ENCODE measurements at places on chromosomes 13 and 19.

GRCh38 chr19:38034492-38034860, 127.5 kb downstream of the SIPA1L3 start:
- DNase-seq: no peak

- no peak for DNase-seq
Measured at GRCh38 chr13:25971047-25971446, 80.8 kb downstream of the SHISA2 start.

GRCh38 chr19:32971012-32971595, 654 bp downstream of the CEP89 start:
- DNase-seq: no peak

DNA sequence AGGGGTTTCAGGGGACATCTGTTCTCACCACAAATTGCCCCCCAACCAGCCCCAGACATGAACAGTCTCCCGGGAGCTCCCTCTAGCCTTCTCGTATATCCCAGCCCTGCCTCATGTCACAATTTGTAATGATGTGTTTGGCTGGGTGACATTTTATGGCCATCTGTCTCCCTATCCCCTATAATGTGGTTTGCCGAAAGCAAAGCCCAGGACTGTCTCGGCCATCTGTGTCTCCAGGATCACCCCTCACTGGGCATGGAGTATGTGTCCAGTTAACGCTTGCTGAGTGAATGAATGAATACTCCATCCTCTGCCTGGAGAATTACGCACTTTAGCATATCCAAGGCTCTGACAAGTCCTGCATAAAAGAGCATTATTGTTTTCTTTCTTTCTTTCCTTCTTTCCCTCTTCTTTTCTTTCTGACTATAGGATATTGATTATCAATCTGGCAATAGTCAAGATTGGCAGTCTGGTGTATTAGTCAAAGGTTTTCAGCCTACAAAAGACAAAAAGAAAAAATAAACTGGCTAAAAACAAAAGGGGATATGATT, 15.1 kb downstream of the HPN start:
- no peak for DNase-seq

DNA sequence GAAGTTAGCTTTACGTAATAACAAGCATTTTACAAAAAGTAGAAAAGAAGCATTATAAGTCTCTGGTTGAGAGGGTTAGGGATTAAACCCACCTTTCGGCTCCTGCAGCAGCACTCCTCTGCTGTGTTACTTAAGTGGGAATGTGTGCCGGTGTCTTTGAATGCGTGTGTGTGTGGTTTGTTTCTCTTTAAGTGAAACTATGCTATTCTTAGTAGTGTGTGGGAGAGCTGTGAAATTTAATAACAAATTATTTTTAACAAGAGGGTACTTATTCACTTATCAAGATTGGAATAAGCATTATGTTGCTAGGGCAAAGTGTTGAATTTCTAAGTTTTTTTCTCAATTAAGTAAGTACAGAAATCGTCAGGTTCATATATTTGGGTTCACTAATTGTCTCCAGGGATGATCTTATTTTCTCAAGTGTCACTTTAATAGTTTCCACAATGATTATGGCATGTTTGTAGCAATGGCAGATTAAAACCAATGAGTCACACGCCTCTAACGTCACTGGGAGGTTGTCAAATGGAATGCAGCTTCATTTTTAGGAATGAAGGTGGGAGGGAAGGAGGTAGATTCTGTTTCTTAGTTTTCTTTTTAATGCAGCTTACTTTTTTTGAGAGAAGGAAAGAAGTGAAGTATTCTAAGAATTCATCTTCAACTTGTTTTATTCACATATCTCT, 151.3 kb downstream of the LMO7 start:
- no peak for DNase-seq

DNA sequence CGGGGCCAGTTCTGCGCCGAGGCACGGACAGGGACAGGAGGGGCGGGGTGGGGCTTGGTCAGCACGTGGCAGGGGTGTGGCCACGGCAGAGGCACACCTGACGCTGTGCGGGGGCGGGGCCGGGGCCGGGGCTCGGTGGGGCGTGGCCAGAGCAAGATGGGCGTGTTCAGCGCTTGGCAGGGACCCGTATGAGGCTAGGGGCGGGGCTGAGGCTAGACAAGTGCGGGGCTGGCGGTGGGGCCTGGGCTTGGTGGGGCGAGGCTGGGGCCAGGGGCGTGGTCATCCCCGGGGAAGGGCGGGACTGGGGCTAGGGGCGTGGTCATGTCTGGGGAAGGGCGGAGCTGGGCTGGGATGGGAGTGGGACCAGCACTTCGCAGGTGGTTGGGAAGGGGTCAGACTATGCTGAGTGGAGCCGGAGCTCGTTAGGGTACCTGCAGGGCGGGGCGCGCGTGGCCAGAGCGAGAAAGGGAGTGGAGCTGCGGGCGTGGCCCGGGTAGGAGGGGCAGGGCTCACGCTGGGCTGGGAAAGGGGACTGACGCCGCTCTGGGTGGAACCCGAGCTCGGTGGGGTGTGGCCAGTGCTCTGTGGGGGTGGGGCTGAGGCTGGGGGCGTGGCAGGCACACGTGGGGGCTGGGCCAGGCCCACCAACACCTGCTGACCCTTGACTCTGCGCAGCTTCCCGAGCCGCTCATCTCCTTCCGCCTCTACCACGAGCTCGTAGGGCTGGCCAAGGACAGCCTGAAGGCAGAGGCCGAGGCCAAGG, 12.8 kb downstream of the POLR2E start:
- DNase-seq: peak; percentile 76

- DNase-seq: no peak
Measured at GRCh38 chr19:48671446-48671995, 1.3 kb downstream of the NTN5 start.

DNA sequence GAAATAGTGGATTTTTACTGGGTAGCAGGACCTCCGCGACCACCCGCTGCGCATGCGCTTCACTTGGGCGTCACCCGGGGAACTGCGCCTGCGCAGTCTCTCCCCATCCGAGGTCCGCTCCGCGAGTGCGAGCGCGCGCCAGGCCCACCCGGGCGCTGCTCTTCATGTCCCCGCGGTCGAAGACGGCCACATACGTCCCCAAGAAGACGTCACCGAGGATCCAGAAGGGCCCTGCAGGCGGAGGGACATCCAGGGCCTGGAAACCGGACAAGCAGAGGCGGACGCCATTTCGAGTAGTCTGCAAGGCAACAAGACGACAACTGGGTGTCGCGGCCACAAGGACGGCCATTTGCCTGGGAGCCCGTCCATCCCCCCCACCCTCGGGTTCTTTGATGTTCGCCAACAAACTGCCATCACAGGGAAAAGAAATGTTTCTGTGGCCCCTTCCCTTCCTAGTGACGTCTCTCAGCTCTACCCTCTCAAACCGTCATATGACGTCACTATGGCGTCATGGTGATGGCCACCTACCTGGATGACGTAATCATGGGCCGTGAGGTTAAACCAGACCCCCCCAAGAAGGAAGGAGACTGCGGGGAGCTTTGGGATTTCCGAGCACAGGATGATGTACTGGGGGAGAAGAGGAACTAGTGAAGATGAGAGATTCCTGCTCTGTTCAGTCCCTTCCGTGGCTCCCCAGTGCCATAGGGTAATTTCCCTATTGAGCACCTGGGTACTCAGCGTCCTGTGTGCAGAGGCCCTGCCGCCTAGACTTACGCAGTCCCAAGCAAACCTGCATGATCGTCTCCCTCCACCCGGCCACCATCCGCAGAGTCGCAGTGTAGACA, 6.7 kb downstream of the NAPSA start:
- DNase-seq: peak; percentile 57

- DNase-seq: no peak
Measured at GRCh38 chr13:43688227-43688907, 98.4 kb downstream of the ENOX1 start.

DNA sequence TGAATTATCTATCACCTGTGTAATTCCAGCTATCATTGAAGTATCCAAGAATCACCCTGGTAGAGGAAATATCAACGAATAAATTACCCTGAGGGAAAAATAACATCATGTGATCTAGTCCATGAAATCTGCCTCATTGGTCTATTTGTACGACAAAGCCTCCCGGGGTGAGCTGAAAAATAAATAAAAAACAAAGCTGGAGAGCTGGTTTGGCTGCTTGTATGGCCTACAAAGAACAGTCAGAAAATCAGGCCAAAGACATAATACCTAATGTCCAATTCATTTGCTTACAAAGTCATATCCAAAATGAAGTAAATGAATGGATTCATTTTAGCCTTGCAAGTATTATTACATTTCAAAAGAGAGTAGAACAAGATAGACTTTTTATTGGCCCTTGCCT, 449.9 kb downstream of the KLF12 start:
- no peak for DNase-seq

GRCh38 chr13:48731957-48732569, 78.3 kb downstream of the CYSLTR2 start:
- DNase-seq: peak; percentile 12

- no peak for DNase-seq
Measured at GRCh38 chr19:32802840-32803239, 66.7 kb downstream of the SLC7A9 start.

DNA sequence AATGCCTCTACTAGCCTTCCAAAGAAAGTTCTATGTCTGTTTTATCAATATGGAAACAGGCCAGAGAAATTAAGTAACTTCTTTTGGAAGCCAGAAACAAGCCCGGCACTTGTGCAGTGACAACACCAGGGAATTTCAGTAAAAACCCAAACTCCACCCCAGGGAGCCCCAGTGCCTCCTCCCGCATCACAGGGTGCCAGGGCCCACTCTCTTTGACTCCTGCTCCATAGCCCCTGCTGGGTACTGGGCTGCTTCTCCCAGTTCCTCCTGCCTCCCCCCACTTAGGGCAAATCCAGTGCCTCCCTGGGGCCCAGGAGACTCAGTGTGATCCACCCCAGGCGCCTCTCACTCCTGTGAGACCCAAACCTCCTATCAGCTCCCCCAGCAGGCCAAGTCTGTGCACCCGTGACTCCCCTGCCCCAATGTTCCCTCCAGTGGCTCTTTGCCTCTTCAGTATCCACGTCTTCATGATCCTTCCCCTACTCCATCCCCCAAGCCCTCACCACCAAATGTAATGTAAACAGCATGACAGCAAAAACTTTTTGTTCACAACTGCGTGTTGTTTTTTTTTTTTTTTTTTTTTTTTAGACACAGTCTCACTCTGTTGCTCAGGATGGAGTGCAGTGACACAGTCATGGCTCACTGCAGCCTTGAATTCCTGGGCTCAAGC, 2.3 kb upstream of the FFAR3 start:
- DNase-seq: no peak

DNA sequence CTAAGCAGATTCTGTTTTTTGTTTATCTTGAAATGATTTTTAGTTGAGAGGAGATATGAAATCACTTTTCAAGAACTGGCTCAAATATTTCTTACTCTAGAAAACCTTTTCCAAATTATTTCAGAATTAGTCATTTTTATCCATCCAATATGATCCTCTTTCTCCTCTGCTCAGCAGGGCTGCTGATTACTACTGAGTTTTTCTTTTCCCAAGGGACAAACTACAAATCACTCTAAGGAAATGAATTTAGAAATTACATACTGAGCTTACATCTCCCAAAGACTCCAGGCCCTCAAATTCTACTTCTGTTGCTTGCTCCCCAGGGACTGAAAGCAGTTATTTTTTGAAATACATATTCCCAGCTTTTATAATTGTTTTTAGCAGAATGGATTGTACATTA, 87.4 kb upstream of the UFM1 start:
- DNase-seq: no peak

DNA sequence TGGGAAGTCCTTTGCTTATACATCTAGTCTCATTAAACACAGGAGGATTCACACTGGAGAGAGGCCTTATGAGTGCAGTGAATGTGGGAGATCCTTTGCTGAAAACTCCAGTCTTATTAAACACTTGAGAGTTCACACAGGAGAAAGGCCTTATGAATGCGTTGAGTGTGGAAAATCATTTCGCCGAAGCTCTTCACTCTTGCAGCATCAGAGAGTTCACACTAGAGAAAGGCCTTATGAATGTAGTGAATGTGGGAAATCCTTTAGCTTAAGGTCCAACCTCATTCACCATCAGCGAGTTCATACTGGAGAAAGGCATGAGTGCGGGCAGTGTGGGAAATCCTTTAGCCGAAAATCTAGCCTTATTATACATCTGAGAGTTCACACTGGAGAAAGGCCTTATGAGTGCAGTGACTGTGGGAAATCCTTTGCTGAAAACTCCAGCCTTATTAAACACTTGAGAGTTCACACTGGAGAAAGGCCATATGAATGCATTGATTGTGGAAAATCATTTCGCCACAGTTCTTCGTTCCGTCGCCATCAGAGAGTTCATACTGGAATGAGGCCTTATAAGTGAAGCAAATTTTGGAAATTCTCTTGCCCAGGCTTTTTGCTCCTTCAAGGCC, 9.9 kb downstream of the ZNF586 start:
- no peak for DNase-seq

- DNase-seq: no peak
Measured at GRCh38 chr19:1629256-1629808, 23.1 kb downstream of the TCF3 start.

GRCh38 chr13:112113348-112113747, 46.4 kb downstream of the SOX1 start:
- no peak for DNase-seq

GRCh38 chr19:16337809-16338469, 13.3 kb downstream of the KLF2 start:
- DNase-seq: no peak

- DNase-seq: no peak
Measured at GRCh38 chr19:17968362-17968761, 1.5 kb downstream of the KCNN1 start.

DNA sequence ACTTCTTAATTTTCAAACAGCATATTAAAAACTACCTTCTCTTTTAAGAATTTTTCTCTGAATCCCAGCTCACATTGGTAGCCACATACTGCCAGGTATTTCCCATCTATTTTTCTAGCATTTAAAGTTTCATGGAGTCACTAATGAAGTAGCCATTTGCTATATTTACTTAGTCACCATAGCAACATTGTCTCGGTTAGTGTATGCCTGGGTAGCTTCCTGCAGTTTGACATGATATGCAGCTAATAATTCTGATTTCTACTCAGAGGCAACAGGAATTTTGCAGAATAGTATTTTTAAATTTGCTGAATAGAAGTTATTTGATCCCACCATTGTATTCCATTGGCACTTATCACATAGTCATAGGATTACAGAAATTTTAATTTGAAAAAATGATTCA, 30.9 kb upstream of the KCTD4 start:
- no peak for DNase-seq

DNA sequence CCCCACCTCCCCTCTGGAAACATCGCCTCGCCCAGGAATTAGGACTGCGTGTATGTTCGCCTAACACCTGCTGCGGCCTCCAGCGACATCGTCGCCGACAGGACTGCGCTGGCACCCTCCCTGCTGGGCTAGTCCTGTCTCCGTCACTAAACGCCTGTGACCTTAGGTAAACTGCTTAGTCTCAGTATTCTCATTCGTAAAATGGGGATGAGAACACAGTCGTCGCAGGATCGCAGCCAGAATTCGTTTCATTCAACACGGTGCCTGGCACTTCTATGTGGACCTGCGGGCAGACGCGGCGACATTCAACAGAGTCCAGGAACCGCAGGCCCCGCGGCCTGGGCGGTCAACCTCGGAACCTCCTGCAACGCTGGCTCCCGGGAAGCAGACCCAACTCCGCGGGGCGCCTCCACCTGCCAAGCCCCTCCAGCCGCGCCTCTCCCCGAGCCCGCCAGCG, 485 bp downstream of the CRYL1 start:
- peak; percentile 4 for DNase-seq

GRCh38 chr13:23966691-23967615, 69.7 kb upstream of the C1QTNF9B start:
- peak; percentile 10 for DNase-seq

Data from effector memory CD4-positive, alpha-beta T cell (primary cell).